Nucleus accumbens (tissue), 56 donors: ENCODE measurements at places on chromosomes 5 and 9.

- DNase-seq, result no peak
These were observed 650 bp downstream of the ELP1 start for GRCh38 chr9:108933231-108933717.

DNA sequence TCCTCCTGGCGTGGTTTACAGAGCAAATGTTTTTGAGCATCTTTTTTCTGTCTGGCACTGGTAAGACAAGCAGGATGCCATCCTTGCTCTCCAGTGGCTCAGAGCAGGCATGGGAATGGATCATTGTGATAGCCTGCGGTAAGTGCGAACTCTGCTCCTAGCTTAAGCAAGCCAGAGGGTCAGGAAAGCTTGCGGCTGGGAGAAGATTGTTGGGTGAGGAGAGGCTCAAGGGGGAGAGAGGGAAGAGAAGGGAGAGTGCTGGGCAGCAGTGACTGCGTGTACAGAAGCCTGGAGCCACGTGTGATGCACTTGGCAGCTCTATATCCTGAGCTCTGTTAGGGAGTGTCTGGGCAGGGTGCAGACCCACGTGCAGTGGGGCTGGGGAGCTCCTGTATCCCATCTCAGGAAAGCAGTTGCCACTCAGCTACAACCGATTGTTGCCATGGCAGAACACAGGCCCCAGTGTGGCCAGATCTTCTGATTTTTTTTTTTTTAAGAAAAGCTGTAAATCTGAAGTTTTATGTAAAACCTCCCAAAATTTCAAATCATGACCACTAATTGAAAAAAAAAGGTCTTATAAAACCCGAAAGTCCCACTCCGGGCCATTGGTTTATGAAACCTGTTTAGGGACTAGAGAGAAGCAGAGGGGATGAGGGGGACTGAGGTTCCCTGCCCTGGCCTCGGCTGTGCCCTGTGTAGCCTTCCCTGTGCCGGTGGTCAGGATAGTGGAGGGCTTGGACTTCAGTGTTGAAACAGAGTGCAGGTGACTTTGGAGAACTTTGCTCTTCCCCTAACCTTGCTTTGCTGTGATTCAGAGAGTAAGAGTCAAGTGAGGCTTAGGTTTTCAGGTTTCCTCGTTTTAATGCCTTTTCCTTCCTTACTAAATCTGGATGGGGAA, 67.3 kb downstream of the ZNF618 start:
- no peak for DNase-seq

- no peak for DNase-seq
These were observed 27.1 kb upstream of the RASGRF2 start for GRCh38 chr5:80933036-80933435.

GRCh38 chr5:174344335-174344734, 298.8 kb downstream of the NSG2 start:
- DNase-seq, result no peak

DNA sequence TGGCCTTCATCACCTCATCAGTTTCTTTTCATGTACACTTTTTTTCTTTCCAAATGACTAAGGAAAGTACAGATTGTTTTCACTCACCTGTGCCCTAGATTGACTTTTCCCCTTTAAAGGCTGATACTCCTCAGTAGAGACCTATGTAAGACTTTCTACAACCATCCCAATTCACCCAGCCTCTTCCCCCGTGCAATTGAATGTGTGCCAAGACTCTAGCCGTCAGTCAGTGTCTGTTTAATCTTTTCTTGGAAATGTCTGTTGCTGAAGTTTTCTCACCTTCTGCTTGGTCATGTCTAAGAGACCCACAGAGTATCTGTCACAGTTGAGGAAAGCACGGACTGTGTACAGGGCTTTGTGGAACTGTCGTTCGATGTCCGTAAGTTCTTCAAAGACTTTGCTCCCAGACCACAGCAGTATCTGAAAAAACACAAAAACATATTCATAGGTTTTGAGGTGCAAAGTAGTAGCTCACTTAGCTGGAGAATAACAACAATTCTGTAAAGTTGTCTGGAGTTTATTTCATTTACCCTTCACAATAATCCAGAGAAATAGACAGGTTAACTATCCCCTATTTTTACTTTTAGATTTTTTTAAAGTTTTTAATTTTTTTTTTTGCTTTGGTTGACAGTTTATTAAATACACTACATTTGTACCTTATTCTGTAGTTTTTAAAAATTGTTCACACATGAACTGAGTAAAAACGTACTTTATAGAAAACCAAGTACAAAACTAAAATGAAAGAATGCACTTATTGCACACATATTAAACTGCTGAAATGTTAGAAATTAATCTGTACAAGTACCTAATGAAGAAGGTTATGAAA, 13.6 kb downstream of the PDE6A start:
- no peak for DNase-seq

GRCh38 chr5:26034813-26035212, 1003.6 kb downstream of the CDH9 start:
- DNase-seq, result no peak

- no peak for DNase-seq
These were observed 41.9 kb downstream of the WDR36 start for GRCh38 chr5:111134087-111134486.

GRCh38 chr5:91641730-91642350, 258.7 kb upstream of the ARRDC3 start:
- DNase-seq, result no peak

GRCh38 chr5:41636605-41637004, 126.2 kb upstream of the PLCXD3 start:
- DNase-seq, result no peak
